NCI-H526 (cell line): ENCODE measurements at places on chromosomes 16 and 17.

GRCh38 chr17:27563532-27563931, 67.5 kb upstream of the LGALS9 start:
- DNase-seq: no peak

GRCh38 chr16:53142823-53143568, 88.2 kb downstream of the CHD9 start:
- DNase-seq: no peak

GRCh38 chr16:75109732-75110243, 6.8 kb downstream of the LDHD start:
- DNase-seq: no peak

DNA sequence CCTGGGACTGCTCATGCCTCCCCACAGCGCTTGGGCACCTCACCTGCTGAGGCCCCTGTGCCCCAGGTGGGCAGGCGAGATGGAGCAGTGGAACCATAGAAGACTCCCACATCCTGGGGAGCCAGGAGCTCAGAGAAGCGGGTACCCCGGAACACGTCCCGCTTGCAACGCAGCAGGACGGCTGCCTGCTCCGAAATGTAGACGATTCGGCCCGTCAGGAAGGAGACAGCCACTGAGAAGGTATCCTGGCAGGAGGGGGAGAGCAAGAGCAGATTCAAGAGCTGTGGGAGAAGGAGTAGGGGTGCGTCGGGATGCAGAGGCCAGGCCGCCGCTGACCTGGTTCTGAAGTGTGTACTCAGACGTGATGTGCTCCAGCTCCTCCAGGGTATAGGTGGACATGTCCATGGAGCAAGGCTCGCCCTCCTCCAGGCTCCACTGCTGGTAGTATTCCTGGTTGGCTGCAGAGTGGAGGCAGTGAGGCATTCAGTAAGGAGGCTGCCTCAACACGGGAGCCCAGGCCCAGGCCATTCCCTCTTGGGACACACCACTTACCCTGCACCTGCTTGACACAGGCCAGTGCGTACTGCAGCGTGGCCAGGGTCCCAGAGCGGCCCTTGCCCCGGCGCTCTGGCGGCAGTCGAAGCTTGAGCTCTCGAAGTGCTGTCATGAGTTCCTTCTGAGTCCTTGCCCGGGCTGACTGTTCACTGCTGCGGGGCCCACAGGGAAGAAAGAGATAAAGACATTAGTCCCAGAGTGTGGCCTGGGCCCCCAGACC, 2.6 kb downstream of the PER1 start:
- no peak for DNase-seq

DNA sequence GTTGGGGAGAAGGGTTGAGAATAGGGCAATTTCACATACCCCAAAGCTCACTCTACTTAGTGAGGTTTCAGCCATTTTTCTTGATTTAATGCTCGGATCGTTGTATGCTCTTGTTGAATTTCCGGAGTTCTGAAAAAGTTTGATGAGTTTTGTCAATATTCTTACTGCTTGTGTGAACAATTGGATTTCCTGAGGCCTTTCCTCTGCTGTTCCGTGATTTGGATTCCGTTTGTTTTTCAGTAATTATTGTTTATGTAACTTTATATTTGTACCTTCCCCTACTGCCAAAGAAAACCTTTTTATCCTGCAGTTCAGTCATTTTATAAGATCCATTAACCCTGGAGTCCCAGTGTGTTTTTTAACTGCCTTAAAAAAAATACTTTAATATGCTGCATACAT, 62.9 kb downstream of the PHKB start:
- no peak for DNase-seq

GRCh38 chr17:42408061-42408460, 15.0 kb downstream of the CAVIN1 start:
- no peak for DNase-seq
